ENCODE measurements at places on chromosomes 12 and 14.

GRCh38 chr14:91270619-91271018 is 26.1 kb upstream of the GPR68 start:
- DNase-seq = no peak

DNA sequence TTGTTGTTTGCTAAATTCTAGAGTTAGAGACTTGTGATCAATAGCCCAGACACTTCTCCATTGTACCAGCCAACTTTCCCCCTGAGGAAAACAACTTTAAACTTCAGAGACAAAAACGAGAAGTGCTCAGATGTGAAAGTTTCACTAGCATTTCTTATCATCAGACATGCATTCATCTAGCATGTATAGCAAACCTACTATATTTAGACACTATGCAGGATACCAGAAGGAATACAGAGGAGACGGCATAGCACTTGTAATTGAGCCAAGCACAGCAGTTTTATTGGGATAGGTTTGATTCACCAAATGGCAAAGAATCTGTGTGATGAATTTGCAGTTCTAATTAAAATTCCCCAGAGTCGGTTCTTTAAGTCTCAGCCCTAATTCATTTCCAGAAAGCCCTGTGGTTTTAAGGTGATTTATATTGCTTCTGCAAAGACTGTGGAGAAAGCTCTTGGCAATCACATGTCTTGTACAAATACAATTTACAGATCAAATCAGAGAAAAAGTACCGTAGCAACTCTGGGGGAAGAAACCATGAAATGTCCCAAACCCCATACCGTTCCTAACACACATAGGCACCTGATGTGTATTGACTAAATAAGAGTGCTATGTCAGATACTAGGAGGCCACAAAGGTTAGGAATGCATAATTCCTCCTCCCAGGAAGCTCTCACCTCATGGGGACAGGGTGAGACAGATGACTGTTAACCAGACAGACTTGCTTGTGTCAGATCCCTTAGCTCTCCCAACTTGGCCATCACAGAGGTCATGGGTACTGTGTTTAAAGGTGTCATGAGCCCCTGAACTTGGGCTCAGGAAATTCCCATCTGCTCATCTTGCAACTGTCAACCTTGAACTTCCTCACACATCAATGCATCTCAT is 69.6 kb upstream of the KRAS start:
- DNase-seq = no peak

- DNase-seq = no peak
Observed at GRCh38 chr12:67773896-67774295, 125.4 kb downstream of the DYRK2 start.

DNA sequence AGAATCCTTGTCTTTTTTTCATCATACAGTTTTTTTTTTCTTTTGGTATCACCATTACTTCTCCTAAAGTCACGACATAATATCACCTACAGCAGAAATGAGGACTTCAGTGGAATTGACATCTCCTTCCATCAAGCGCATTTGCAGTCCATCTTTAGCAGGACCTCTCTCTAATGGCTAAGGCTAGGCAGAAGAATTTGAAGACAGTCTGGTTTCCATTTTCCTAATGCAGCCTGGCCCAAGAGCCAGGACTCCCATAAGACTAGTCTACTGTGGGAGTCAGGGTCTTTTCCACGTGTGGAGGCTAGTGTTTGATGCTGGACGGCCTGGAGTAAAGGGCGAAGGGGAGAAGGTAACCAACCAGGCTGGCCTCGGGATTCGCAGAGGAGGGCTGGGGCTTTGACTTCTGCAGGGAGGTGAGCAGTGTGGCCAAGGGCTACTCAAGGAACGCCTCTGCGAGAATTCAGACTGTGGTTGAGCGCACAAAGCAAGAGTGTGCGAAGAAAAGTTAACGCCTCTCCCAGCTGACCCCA is 769 bp upstream of the ZNF740 start:
- DNase-seq = no peak

DNA sequence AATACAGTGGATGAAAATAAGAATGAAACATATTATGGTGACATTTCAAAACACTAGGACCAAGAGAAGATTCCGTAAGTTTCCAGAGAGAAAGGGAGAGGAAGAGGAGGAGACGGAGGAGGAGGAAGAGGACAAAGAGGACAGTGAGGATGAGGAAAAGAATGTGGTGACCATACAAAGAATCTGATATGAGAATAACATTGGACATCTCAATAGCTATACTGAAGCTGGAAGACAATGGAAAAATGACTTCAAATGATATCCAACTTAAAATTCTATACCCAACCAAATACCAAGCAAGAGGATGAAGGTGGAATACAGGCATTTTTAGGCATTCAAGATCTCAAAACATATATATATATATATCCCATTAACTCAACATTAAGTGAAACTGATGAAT is 173.4 kb downstream of the PAWR start:
- no peak for DNase-seq

DNA sequence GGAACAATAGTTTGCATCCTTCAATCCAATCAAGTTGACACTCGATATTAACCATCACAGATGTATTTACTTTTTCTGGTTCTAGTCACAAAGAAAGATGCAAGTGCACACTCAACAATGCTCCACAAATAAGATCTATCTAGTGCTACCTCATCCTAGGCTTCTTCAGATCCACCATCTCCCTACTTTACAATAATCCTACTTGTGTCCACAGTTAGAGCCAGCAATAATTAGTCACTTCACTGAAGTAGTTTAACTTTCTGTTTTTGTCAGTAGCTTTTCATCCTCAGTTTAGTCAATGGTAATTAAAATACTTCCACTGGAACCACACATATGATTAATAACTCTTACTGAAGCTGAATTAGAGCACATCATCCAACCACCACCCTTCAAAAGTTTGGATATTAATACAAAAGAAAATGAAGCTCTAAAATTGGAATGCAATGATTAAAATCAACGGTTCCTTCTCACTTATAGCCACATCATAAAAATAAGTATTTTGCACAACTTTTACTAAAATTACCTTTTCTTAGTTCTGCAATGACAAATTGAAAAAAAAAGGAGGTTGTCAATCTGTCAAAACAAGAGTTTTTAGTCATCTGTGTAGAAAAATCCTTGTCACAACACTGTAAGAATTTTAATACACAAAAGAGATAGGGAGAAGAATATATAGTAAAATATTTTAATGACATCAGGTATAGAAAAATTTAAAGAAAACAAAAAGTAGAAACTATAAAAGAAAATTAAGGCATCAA is 28.2 kb upstream of the SNRPF start:
- no peak for DNase-seq

DNA sequence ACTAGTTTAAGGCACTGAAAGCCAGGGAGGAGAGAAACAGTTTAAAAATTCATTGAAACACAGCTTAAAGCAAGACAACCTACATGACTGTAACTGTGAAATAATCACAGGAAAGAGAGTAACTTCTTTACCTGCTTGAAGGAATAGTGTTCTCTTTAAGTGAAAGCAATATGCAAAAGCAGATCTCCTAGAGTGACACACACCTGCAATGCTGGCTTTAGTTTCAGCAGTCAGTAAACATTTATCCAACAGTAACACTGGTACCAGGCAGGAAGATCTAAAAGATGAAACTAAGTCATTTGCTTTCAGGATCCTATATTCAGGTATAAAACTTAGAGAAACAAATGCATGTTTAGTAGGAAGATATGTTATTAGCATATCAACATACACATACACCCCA is 85.3 kb upstream of the PPM1H start:
- DNase-seq = no peak

DNA sequence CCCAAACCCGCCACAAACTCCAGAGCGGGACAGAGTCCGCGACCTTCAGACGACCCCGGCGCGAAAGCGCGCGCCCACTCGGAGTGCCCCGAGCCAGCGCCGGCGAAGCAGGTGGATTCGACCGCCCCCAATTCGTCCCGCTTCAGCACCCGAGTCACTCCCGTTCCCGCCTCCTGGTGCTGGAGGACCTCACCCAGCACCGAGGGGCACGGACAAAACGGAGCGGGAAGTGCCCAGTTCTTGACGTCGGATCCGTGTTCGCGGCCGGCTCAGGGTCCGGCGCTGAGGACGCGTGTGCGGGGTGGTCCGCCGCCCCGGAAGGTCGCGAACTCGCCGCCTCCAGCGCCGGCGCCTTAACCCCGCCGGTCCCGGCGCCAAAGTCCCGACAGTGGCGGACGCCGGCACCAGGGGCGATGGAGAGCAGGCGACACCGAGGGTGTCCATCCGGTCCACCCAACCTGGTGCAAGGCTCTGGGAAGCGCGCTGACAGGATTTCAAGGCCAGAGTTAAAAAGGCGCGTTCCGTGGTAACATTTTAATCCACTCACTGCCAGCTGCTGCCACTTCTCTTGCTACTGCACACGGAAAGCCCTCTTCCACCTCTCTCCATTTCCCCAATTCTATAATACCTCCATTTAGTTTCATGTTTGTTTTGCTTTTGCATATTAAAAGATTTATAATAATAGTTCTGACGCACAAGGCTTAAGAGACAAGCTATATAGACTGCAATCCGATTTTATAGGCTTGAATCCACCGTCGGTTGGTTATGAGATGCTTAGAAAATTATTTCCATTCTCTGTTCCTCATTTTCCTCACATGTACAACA is 240.0 kb upstream of the CPNE8 start:
- DNase-seq = no peak

- no peak for DNase-seq
Observed at GRCh38 chr12:63387771-63388170, 236.8 kb upstream of the AVPR1A start.

DNA sequence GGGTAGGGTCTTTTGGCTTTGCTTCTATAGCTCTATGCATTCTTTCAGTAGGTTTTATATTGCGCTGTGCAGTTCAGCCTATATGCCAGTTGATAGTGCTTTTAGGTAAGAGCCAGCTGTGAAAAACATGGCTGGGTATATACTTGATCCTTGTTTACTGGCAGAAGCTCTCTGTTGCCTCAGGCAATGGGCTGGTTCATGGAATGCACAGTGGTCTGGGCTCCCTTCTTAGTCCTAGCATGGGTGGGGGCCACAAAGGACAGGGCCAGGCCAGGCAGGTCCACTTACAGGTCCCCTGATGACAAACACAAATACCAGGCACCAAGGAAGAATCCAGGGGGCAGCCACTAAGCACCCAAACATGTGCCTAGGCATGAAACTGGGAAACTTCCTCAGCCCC is 240.7 kb downstream of the SEC23A start:
- DNase-seq = no peak

DNA sequence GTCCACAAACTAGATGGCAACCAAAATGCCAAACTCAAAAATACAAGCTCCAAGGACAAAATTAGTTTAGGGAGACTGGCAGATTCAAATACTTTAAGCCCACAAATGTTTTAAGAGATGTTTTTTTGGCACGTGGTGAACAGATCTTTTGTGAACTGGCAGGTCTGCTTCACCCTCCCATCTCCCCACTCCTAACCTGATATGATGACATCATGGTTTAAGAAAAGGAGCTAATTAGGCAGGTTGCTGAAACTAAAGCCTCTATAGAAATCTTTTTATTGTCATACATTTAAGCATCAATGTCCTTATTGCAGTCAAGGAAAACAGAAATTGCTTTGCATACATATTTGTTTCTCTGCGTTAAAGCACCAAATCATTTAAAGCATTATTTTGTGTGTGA is 5.8 kb downstream of the LRIG3 start:
- no peak for DNase-seq

- no peak for DNase-seq
Observed at GRCh38 chr12:3483089-3483488, 7.9 kb upstream of the PRMT8 start.

DNA sequence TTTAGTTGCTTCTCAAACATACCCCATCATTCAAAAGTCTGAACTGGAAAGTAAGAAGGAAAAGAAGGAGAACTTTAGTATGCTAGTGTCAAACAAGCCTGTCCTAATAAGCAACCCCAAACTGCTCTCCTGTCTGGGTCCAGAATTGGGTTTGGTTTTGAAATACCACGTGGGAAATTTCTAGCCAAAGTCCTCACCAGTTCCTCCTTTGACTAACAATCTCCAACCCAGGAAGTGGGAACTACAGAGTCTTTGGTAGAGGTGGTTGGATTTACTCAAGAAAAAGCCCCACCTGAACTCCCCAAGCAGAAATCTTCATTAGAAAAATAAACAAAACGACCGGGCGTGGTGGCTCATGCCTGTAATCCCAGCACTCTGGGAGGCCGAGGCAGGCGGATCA is 17.4 kb upstream of the EIF4B start:
- DNase-seq = no peak

GRCh38 chr12:106045251-106045674 is 93.5 kb downstream of the NUAK1 start:
- DNase-seq = no peak

- DNase-seq = no peak
Observed at GRCh38 chr12:123984903-123985302, 11.9 kb downstream of the ZNF664 start.

DNA sequence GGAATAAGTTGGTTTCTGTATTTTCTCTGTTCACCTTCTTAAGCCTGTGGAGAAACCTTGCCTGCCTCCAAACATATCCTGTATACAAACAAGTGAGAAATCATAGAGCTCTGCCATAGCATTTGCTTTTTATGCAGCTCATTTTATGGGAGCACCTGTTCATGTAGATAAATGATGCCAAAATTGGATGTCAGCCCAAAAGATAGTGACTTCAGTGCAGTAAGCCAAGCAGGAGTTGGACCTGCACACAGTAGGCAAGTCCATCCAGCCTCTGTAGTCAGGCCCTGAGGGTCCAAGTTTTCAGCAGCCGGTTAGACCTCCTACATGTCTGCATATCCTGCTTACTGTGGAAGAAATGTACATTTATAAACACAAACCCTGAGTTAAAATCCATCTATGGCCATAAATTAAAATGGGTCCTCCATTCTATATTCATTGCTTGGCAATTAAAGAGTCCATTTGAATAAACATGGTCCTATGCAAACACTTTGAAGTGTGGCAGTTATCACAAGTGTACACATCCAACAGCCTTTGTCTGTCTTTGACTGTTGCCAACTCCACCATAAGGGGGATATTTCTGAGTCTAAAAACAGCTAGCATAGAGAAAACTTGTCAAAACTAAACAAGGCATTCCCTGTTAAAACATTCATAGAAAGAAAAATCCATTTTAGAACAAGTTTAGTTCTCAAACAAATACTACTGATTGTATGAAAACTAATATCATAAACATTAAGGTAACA is 847.8 kb downstream of the RPS29 start:
- no peak for DNase-seq

- no peak for DNase-seq
Observed at GRCh38 chr14:100654814-100655740, 67.9 kb upstream of the BEGAIN start.

GRCh38 chr12:13367973-13368372 is 171.4 kb downstream of the EMP1 start:
- DNase-seq = no peak

DNA sequence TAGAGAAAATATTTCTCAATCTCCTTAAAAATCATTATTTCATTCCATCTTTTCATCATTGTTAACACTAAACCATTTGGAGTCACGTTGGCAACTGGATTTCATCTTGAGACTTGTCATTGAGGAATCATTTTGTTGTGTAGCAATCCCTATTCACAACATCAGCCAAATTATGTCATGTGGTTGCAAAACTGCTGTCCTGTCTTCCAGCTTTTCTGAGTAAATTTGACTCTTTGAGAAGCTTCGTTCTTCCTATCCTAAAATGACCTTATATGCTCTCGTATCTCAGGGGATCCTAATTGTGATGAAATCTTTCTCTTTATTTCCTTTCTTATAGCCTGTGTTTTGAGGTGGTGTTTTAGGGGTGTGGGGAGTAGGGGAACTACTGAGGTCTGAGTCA is 30.6 kb upstream of the KICS2 start:
- peak; percentile 72 for DNase-seq
